Stomach (tissue), 19 donors: ENCODE measurements at places on chromosomes 6 and 20.

- no peak for DNase-seq
These were observed 41.5 kb downstream of the CD164 start for GRCh38 chr6:109340811-109341210.

DNA sequence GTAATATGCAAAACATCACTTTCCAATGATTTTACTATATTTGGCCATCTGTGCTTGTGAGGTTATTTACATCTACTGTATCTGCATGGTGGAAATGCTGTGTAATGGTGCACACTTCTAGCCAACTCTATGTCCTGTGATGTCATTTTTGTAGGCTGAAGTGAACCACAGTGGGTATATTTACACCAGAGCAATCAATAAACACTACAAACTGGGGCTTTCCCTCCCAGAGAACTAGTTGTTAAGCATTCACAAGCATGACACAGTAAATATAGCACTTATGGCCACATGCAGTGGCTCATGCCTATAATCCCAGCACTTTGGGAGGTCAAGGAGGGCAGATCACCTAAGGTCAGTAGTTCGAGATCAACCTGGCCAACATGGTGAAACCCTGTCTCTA is 4.9 kb downstream of the SLC22A2 start:
- DNase-seq: no peak

DNA sequence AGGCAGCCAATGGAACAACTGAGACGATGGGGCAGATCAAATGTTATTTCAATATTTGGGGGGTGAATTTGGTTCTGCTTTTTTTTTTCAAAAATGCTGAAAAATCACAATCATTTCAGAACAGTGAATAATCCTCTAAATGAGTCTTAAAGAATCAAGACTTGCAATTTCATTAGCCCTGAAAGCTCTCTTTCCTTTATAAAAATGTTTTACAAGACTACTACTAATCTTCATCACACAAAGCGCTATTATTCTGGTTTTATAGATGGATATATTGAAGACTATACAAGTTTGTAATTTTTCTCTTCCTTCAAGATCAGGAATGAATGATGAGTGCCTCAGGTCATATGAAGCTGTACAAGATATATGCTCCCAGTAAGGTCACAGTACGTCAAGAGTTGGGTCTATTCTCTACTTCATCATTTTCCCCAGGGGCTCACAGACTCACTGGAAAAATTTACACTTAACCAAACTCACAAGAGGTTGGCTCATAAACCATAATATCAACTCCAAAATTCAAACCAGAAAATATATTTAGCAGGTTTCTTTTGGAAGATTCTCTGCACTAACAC is 19.5 kb downstream of the RNF24 start:
- no peak for DNase-seq

DNA sequence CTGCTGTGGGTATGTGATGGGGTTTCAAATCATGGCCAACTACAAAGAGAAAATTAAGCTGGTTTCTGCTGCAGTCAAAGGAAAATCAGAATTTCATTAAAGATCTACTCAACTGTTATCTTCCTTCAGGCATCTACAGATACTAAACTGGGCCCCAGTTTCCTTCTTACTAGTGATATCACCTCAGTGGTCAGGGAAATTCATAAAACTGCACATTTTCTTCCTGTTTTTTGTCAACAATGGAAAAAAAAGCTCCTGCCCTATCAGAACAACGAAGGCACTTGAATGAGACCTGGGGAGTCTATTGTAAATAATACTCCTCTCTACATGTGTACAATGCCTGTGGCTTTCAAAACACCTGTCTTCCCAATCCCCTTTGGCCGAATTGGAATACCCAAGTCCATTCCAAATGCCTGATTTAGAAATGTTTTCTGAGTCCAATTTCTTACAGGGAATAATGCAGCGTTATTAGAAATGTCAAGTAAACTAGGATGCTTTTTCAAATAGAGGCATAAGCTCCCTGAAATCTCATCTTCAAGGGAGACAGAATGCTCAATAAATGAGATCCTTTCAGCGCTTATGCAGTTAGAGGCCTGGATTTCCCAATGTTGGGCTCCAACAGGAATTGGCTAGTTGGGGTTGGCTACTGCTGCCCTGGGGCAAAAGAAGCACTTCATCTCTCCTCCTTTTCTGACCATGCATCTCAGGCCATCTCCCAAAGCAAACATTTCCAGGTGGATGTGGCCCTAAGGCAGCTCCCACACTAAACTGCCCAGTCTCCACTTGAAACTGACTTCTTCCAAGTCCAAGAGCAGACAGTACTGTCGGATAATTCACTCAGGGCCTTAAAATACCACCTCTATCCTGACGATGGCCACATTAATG is 143.3 kb downstream of the NFATC2 start:
- no peak for DNase-seq

- peak; percentile 34 for DNase-seq
These were observed 4.7 kb downstream of the GMPR start for GRCh38 chr6:16243055-16243454.
